NCI-H460 (cell line): ENCODE measurements at places on chromosomes 3 and 15. TPM values are rescaled to one million over a fixed set of nuclear protein-coding genes. Genes with fewer than 3 reads are reported as not detected.
A peak's percentile ranks its signal among the peaks of the same experiment; 100 is the strongest.

SPINK8 gene
- total RNA-seq, result not detected in 2 replicates

DNA sequence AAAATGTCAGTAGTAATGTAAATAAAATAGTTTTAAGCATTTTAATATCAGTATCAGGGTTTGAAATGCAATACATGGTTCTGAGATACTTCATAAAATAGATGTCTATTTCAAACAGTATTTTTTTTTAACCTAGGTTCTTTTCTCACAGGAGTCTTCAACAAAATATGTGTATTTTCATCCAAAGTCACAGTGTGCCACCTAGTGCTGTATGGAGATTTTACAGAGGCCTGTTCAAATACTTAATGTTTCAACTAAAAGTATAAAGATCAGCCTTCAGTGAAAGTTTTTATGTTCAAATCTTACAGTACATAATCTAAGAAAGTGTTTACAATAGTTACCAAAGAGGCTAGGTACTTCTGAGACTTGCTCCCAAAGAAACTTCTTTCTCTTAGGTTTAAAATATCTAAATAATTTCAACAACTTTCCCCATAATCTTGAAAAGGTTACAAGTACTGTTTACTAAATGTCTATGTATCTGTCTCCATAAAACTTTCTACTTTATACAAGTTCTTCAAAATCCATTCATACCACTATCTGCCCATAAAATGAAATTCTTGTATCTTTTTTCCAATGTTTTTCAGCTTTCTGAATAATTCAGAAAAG is 38.3 kb downstream of the SCAPER start:
- peak; percentile 33 for DNase-seq

GRCh38 chr3:4508048-4508981 is 15.2 kb downstream of the ITPR1 start:
- no peak for DNase-seq

DNA sequence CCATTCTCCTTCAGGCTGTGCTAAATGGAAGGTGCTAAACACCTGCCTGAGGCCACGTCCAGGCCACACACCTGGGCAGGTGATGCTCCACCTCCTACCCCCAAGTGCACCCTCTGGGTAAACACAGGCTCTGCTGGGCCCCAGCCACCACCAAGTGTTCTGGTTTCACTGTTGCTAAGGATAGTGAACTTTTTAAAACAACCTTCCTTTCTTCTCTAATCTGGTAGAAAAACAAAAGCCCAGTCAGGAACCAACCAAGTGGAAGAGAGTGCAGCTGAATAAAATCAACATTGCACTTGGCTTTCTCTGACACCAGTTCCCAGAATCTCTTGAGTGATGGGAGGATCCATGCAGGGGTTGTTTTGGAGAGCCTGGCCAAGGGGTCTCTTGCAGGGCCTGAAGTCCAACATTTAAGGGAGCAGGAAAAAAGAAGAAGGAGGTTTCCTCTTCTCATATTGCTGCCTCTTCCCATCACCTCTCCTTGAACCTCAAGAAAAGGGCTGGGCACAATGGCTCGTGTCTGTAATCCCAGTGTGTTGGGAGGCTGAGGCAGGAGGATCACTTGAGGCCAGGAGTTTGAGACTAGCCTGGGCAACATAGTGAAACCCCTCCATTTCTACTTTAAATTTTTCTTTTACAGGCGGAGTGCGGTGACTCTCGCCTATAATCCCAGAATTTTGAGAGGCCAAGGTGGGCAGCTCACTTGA is 26.2 kb upstream of the ATP13A3 start:
- no peak for DNase-seq

DNA sequence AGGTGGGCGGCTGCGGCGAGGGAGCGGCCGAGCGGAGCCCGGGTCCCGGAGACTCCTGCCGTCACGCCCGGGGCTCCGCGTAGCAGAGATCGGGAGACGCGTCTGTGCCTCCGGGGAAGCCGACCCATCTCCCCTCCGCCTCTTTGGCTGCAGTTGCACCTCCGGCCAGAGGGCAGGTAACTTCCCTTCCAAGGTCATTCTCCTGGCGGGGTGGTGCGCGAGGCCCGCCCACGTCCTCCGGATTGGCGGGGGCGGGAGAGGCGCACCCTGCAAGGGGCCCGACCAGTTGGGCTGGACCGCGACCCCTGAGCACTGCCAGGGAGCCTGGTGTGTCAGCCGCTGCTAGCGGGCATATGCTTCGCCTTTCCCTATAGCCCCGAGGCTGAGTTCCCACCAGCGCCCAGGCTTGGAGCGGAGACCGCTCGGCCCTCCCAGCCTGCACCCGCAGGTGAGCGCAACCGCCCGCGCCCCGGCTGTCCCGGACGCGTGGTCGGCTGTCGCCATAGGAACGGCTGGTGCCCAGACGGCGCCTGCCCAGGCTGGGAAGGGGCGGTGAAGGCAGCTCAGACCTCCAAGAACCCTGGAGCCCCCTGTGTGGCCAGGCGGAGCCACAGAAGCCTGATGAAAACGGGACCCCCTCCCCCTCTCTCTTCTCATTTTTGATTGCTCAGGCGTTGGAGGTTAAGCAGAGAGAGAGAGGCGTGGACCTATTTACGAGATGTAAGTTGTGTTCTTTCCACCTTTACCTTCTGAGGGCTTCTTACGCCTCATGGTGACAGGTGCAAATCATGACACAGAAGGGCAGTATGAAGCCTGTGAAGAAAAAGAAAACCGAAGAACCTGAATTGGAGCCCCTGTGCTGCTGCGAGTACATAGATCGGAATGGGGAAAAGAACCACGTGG is 453 bp downstream of the ZDHHC23 start:
- no peak for DNase-seq

DNA sequence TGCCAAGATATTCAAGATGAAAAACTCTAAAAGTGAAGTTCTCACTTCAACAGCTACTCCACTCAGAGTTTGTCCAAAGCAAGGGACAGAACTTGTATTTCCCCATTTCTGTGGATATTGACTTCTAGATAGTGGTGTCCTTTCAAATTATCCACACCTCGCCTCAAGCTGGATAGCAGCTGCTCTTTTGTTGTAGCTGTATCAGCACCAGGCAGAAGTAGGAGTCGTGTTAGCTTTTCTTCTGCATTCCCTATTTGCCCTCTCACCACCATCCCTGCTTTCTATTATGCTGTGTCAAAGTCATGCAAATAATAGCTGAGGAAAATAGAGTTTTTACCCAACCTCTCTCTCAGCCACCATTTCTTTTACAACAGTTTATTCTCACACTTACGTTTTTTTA is 303.8 kb downstream of the EPHA3 start:
- DNase-seq, result no peak

SLC28A1 gene
- not detected in 2 replicates for total RNA-seq

MEX3B gene
- 3.6 and 5.2 TPM in 2 replicates for total RNA-seq

DNA sequence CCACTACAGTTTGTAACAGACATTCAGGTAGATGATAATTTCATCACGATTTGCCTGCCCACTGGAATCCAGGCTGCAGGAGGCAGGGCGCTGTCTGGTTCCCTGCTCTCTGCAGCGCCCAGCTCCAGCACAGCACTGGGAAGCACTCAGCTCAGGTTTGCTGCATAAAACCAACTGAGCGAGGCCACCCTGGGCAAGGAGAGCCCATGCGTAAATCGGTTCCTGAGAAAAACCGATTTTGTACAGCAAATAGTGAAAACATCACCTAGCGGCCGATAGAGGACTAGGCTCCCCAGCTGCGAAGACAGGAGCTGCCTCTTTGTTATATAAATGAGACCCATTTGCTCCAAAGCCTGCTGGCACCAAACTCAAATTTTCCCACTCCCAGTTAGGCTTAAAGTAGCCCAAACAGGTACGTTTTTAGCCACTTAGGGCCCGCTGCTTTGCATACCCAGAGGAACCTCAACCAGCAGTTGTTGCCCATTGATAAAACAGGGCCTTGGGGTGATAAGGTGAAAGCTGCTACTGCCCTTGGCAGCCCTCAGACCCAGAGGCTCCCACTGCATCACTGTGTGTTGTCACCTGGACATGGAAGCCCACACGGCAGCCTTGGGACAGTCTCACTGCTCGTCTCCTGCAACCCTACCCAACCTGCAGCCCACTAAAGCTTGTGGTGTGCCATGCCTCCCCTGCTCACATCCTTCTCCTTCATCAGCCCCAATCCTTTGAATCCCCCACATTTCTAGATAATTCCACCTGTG is 47.5 kb downstream of the ALDH1L1 start:
- no peak for DNase-seq

DNA sequence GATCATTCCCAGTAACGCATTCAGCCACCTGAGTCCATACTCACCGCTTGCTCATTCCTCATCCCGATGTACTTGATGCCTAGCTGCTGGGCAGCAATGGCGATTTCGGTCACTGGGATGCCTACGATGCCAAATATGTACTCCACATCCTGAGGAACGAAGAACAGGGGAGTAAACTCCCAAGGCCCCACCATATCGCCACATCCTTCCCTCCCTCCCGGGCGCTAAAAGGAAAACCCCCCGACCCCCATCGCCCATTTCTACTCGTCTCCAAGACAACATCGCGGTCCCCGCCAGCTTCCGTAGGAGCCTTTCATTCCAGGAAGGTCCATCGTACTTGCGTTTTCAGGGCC is 347 bp downstream of the HACL1 start:
- no peak for DNase-seq

RYR3 gene
- not detected in 2 replicates for total RNA-seq

DNA sequence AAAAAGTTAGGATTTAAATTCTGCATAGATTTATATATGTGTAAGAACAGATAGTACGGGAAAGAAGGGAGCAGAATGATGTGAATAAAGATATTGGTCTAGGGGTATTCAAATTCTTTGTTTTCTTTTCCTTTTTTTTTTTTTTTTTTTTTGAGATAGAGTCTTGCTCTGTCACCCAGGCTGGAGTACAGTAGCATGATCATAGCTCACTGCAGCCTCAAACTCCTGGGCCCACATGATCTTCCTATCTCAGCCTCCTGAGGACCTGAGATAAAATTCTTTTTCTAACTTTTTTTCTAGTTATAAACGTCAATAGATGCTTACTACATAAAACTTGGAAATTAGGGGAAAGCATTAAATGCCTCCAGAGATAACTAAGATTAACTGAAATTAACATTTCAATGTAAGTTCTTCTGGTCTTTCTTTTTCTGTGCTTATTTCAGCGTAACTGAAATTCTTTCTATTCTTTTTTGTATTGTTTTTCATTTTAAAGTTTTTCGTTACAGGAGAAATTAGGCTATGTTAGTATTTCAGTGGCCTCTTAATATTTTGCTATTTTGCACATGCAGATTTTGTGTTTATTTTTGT is 29.2 kb downstream of the UBE2Q2 start:
- DNase-seq, result no peak

IL5RA gene
- 0.06 TPM in 1 of 2 replicates, not detected in the other for total RNA-seq

IGSF11 gene
- total RNA-seq, result not detected in 2 replicates

GRCh38 chr15:81117136-81117535 is 16.9 kb upstream of the CFAP161 start:
- DNase-seq, result no peak

PHLDB2 gene
- total RNA-seq, result 8.3 and 9.1 TPM in 2 replicates

ARGFX gene
- not detected in 2 replicates for total RNA-seq

DNA sequence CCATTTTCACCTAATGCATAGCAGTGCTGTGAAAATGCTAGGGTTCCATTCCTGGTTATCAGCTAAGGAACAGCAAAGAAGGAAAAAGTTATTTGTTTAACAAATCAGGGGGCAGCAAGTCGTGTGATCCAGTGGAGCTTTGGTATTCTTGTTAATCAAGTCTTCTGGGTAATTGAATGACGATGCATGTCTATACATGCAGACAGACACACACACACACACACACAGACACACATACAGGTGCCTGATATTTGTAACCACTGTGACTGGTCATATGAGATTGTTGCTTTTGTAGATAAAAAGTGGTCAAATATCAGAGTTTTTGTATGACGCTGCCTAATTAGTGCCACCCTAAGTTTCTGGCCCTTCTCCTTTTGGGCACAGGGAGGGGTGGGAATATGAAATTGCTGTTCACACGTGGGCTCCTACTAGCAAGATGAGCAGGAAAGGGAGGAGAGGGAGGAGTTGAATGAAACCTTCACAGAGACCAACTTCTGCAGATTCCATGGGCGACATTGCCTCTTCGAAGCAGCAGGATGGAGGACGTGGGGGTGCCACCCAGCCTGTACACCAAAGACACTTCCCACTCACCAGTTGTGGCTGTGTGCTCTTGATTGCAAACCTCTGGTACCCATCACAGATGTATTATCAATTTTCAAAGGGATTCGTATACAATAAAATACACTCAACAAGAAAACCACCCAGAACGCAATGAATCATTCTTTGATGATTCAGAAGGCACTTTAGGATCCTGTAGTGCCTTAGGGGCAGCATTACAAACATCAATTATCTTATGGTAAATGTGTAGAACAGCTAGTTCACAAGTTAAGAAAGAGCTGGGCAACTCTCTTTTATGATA is 281.9 kb upstream of the ICE2 start:
- no peak for DNase-seq

GRCh38 chr15:85899927-85900326 is 105.2 kb upstream of the KLHL25 start:
- no peak for DNase-seq

DNA sequence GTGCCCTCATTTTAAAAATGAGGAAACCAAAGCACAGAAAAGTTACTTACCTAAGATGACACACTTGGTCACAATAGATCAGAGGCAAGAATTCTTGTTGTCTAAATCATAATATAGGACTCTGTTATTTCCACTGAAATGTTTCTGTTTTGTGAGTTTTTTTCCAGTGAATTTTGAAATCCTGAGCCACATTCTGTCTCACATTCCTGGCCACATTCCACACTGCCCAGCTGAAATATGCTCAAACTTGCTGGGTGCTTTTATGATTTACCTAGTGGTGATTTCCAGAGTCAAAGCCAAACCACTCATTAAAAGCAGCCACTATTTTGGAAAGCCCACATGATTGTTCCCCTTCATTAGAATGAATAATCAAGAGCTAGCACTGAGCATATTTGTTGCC is 82.3 kb upstream of the NPHP3 start:
- DNase-seq, result no peak

GRCh38 chr15:65806397-65806796 is 14.3 kb upstream of the DENND4A start:
- DNase-seq, result no peak

DNA sequence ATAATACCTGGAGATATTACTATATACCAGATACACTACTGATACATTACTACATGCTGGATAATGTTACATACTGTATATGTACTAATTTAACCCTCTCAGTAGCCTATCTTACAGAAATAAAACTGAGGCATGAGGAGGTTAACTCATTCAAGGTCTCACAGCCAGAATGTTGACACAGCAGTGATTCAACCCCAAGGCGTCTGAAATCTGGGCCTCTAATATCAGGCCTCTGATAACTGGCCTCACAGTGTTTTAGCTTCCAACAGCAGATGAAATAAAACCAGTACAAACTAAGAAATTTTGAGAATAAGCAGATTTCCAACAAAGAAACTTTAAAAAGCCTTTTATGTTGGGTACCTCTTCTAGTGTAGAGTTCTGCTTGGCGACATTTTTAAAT is 23.4 kb downstream of the DZIP1L start:
- no peak for DNase-seq
